ENCODE measurements at places on chromosomes 16 and 17.
A peak's percentile ranks its signal among the peaks of the same experiment; 100 is the strongest.

DNA sequence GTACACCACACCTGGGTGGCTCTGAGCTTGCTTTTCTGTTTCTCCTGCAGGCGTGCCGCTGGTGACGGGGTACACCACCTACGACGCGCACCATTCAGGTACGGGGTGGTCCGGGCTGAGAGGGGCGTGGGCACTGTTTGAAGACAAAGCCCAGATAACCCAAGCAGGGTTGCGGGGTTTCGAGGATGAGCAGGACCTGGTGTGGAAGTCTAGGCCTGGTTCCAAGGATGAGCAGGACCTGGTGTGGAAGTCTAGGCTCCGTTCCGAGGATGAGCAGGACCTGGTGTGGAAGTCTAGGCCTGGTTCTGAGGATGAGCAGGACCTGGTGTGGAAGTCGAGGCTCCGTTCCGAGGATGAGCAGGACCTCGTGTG, 15.4 kb downstream of the IRF8 start:
- no peak for DNase-seq

DNA sequence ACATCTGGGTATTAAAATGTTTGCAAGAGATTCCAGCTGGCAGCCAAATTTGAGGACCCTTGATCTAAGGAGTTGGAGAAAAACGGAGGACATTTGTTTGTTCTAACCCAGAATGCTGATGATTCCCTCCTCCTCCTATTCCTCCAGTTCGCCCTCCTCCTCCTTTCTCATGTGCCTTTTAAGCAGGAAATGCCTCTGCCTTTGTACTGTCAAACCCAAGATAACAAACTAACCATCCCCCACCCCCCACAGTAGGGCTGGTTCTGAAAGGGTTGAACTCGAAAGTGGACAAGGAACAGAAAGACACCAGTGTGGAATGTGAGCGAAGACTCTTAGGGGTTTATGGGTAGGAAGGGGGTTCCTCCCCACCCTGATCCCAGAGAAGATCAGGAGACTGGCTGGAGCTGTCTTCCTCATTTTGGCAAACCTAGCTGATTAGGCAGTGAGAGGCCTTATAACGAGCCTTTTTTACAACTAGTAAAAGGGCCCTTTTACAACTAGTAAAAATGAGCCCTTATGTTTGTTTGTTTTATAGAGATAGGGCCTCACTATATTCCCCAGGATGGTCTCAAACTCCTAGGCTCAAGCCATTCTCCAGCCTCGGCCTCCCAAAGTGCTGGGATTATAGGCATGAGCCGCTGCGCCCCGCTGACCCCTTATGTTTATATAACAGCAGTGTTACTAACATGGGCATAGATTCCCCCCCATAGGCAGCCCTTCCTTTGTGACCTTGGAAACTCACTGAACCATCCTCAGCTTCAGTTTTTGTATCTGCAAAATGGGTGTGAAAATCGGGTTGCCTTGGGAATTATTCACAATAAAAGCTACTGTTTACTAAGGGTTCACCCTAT, 975 bp downstream of the CHD9 start:
- no peak for DNase-seq

- no peak for DNase-seq
Measured at GRCh38 chr17:9432134-9432885, 143.3 kb downstream of the STX8 start.

GRCh38 chr16:84876873-84877606, 57.3 kb downstream of the CRISPLD2 start:
- no peak for DNase-seq

DNA sequence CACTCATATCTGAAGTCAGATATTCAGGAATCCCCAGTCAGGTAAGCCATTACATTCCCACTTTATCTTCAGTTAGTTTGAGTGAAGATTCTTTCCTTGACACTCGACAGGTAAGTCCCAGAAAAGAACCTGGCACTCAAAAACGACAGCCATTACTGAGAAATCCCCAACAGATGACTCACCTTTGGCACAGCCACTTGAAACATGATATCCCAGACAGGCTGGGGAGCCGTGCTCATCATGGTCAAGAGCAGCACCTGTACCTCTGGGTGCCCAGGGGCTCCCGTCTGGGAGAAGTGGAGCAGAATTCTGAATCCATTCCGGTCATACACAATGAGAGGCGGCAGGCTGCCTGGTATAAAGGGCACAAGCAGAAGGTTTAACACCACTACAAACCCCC, 16.8 kb upstream of the COG7 start:
- no peak for DNase-seq

DNA sequence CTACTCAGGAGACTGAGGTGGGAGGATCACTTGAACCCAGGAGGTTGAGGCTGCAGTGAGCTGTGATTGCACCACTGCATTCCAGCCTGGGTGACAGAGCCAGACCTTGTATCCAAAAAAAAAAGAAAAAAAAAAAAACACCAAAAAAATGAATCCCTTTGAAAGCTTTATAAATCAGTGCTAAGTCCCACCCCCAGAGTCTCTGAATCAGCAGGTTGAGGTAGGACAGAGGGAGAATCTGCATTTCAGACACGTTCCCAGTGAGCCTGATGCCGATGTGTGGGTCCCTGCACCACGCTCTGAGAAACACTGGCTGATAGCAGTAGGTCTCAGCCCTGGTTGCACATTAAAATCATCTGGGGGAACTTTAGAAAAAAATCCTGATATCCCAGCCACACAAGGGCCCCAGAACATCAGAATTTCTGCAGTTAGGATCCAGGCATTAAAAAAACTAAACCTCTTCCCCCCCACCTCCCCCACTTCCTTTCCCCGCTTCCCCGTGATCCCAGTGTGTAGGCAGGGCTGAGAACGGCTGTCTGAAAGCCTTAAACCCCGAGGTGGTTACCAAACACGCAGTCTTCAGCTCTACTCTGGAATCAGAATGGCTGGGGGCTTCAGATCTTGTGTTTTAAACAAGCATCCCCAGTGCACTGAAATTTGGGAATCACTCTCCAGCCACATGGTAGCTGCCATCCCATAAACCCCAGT, 27.3 kb upstream of the GPRC5B start:
- DNase-seq, result no peak

DNA sequence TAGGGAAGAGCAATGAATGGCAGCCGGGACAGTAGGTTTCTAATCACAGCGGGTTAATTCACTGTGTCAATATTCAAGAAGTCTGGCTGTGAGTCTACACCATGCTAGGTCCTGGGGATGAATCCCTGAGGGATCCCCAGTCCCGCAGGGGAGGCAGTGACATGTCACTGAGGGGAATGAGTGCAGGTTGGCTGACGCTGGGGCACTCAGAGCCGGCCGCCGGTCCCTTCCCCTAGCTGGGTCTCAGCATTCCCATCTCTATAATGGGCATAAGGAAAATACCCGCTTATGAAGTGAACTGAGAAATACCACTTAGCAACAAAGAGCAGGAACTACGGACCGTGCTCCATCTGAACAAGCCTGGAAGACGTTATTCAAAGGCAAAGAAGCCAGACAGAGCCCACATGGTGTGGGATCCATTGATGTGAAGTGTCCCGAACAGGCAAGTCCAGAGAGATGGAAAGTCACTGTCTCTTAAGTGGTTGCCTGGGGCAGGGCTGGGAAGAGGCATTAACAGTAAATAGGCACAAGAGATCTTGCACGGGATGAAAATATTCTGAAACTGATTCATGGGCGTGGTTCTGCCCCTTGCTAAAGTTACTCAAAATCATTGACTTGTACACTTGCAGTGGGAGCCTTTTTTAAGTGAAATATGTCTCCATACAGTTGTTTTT, 31.9 kb downstream of the PPL start:
- no peak for DNase-seq

DNA sequence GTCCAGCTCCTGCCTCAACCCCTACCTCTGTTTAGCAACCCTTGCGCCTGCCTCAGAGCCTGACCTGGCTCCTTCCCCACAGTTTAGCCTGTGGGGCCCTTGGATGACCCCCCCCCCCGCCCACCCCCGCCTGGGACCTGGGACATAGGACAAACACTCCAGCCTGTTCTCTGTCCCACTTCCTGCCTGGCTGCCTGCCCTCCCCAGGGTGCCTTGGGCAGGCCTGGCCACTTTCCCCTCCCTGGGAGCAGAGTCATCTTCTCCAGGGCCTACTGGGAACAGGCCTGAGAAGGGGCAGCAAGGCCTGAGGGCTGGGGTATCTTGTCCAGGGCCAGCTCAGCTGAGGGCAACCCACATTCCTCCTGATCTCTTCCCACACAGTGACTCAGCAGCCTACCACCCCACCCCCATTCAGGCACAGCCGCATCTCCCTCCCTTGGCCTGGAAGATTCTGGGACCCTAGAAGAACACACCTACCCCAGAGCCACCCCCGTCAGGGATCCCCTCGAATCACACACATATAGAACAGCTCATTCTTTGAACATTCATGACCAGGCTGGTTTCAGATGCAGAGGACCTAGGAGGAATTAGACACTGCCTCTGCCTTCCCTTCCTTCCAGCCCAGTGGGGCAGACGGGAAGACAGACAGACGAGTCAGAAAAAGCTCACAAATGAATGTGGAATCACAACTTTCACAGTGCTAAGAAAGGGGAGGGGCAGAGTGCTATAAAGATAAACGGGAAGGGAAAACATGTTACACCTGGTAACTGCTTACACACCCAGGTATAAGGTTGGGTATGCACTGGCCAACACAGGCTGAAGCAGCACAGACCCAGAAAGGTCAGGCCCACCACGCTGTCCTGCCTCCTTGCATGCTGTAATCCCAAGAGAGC, 6.0 kb downstream of the FHOD1 start:
- DNase-seq, result no peak

- no peak for DNase-seq
Measured at GRCh38 chr16:85601272-85601639, 11.9 kb upstream of the GSE1 start.

GRCh38 chr17:19370493-19370960, 7.8 kb upstream of the MAPK7 start:
- DNase-seq, result peak; percentile 23

GRCh38 chr16:20803192-20803560, 3.1 kb downstream of the ERI2 start:
- no peak for DNase-seq

DNA sequence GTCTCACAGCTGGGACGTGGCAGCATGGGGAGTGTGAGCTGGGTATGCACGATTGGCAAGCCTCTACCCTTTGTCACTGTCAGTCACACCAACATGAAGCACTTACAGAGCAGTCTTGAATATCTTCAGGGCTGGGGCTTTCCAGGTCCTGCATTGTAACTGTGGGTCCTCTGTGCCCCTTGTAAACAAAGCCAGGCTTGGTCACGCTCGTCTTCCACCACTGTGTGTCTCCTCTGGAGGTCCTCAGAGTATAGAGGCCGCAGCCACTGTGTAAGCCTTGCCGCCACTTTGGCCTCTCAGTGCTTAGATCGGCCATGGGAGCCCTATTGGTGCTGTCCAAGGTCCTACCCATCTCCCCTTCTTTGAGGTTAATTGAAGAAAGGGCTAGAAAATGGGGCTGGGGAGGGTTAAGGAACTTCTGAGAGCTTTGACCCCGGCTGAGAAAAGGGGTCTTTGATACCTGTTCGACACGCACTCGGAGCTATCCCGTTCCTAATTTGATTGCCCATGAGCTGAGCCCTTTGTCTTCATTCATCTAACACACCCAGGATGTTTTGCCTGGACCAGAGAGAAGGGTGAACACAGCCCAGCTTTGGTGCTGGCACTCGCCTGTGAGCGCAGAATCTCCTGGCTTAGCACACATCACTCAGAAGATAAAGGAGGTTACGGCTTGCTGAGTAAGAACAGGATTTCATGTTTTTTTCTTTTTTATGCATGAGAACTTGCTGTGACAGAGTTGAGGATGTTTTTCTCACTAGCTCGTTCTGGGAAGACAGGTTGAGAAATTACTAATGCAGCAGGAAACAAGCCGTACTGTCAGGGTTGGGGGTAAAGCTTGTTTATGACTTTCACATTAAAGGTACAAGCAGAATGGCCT, 267.9 kb downstream of the CPPED1 start:
- peak; percentile 12 for DNase-seq

- DNase-seq, result peak; percentile 54
Measured at GRCh38 chr16:50548125-50548908, at the start of gene NKD1. Gene NKD1 (plus strand): TSS chr16:50548396. CDS start chr16:50548554, 158 bp downstream.

GRCh38 chr17:83143817-83144231, 64.4 kb downstream of the METRNL start:
- no peak for DNase-seq

DNA sequence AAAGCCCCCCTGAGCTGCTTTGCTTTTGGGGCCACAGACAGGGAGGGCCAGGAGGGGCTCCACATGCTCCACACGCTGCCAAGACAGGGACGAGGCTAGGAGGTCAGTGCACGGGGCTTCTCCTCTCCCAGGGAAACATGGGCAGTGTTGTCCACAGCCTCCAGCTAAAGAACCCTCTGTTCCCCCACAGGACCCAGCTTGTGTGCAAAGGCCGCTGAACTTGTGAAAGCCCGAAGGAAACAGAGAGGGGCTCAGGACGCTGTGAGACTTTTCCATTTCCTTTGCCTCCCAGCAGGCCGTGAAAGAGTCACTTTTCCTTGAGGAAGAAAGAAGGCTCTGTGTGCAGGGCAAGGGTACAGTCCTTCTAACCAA, 9.7 kb downstream of the CDRT4 start:
- no peak for DNase-seq

DNA sequence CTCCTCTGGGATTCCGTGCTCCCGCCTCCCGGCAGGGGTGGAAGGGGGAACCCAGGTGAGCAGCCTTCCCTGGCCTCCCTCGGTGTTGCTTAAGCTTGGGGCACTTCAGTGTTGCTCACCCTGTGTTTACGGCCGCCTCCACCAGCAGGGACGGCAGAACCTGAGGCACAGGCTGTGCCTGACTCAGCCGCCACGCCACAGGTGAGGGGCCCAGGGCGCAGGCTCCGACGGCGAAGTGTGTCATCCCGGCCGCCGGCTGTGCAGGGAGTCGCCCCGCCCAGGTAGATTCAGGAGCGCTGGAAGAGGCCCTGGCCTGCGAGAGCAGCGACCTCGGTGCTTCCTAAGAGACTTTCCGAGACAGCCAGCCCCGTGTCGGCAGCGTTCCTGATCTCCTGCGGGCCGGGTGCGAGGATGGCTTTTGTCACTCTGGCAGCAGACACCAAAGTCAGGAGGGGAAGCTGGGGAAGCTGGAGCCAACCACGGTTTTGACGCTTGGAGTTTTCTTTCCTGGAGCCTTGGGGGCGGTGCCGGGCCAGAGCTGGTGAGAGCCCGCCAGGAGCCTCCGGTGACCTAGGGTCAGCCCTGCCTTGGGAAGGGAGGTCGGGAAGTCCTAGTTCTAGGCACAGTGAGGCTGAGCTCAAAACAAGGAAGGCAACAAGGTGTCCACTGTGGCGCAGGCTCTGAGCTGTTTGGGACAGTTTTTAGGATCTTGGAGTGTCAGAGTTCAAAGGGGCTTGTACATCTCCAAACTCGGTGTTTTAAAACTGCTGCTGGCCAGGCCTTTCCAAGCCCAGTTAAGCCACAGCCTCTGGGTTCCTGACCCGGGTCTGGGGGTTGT, 2.1 kb downstream of the GSE1 start:
- peak; percentile 39 for DNase-seq

GRCh38 chr16:80034469-80034826, 433.9 kb upstream of the MAF start:
- no peak for DNase-seq

- no peak for DNase-seq
Measured at GRCh38 chr16:14320406-14320805, 249.3 kb downstream of the MRTFB start.

- no peak for DNase-seq
Measured at GRCh38 chr17:16378636-16379282, 2.1 kb upstream of the UBB start.

Data from CD4-positive, alpha-beta T cell treated with Interleukin-4 for 4 hours (primary cell).